ENCODE measurements at places on chromosomes 16 and 17.

- no peak for DNase-seq
Observed at GRCh38 chr16:2904922-2905240, 6.8 kb upstream of the FLYWCH1 start.

- no peak for DNase-seq
Observed at GRCh38 chr16:80844395-80844794, 40.0 kb upstream of the CDYL2 start.

GRCh38 chr17:72360386-72360940 lies 239.6 kb downstream of the SOX9 start:
- no peak for DNase-seq

- no peak for DNase-seq
Observed at GRCh38 chr16:27798241-27798640, 248.3 kb downstream of the KATNIP start.

GRCh38 chr17:70558821-70559220 lies 389.5 kb downstream of the KCNJ2 start:
- no peak for DNase-seq

GRCh38 chr17:43453331-43453812 lies 30.4 kb upstream of the DHX8 start:
- no peak for DNase-seq

GRCh38 chr16:68764862-68765261 lies 27.8 kb downstream of the CDH1 start:
- no peak for DNase-seq

DNA sequence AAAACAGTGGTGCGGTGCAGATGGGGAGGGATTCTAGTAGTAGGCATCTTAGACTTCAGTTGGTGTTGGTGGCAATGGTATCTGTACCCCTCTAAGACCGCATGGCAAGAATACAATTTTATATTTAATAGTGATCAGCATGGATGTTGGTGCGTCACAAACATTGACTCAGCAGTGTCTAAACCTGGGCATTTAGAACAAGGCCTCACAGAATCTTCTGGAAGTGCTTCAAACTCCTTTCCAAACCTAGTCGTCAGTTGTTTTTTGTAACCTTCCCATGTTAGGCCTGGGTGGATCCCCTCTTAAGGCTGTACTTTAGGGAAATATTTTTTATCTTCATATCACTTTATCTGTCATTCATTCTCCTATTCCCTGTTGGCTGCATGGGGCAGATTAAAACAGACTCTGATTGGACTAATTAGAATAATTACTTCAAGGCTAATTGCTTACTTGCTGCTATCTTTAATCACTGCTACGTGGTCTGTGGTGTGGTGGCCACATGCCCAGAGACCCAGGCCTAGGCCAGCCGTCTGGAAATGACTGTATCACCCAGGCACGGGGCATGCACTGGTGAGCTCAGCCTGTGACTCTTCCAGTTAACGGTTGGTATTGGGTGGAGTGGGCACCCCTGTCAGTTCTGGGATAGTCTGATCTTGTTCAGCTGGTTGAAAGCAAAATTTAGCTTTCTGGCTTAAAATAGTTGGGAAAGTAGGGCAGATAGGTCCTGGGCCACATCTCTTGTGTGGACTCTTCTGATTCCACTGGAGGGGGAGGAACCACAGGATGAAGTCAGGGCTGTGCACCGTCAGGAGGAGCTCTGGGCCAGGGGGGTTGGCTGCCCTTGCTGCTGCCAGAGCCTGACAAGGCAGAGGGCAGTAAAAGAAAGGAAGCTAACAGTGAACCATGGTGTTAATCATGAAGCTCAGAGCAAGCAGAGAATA lies 4.5 kb downstream of the ALKBH5 start:
- no peak for DNase-seq

DNA sequence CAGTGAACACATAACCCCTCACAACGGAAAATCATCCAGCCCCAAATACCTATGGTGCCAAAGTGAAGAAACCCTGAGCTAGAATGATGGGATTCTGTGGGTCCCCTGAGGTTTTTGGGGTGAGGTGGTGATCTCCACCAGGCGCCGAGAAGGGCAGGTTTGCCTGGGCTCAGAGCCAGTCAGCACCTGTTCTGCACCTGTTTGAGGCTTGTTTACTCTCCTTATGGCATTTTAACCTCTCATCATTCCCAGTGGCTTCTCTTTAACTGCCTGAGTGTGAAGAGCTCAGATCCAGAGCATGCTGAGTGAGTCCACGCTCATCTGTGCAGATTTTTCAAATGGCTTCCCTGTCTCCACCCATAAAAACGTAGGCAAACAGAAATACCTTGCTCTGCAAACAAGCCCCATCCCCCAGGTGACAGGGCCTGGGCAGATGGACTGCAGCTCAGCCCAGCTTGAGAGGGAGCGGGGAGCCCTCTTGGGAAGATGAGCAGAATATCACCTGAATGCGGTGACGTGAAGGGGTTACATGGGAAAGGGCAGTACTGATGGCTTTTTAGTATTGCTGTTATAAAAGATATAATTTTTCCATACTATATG lies 40.1 kb upstream of the CLEC19A start:
- DNase-seq, result no peak

- no peak for DNase-seq
Observed at GRCh38 chr16:66162821-66163220, 203.7 kb upstream of the CDH5 start.

DNA sequence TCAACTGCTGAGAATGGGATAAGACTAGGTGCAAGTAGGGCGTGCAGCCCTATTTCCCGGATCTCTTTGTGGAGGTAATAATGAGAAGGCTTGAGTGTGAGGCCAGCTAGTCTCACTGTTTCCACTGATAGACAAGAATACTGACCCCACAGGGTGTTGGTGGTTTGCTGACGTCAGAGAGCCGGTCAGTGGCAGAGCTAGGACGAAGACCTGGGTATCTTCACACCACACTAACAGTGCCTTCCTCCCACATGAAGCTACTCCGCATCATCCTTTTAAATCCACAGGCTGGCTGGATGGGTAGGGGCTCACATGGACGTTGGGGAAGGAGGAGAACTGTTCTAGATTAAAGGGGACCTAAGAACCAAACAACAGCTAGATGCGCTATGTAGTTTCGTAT lies 68.0 kb downstream of the ZFHX3 start:
- no peak for DNase-seq

DNA sequence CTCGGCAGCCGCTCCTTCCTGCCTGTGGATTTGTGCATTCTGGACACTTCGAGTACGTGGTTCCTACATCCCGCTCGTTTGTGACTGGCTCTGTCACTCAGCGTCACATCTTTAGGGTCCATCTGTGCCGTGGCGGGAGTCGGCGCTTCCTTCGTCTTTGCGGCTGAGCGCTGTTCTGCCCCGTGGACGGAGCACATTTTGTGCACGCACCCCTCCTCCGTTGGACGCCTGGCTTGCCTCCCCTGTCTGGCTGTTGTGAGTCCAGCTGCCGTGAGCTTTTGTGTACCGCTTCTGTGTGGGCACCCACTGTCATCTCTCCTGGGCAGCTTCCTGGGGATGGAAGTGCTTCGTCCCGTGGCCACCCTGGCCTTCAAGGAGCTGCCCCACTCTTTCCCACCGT lies 6.4 kb downstream of the ZNF469 start:
- DNase-seq, result no peak

GRCh38 chr17:38429476-38430100 lies 1.3 kb downstream of the ARHGAP23 start:
- no peak for DNase-seq

GRCh38 chr16:17457513-17457912 lies 13.2 kb downstream of the XYLT1 start:
- DNase-seq, result no peak

- DNase-seq, result no peak
Observed at GRCh38 chr16:31130336-31130891, 5.1 kb downstream of the PRSS8 start.

DNA sequence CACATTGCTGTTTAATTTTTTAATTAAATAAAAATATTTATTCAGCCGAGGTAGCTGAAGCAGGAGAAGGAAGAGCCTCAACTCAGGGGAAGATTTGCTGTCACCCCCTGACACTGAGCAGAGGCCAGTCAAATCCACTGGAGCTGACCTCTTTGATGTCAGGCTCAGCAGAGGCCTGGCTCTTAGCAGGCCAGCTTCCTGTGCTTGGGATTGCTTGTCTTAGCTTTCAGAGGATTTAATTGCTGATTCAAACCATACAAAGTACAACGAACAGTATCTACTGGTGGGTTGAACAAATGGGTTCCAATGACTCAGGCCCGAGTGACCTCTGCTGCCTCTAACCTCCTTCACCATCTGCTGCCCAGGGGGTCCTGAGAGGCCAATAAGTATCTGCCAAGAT lies 417.0 kb upstream of the HSBP1 start:
- DNase-seq, result no peak

DNA sequence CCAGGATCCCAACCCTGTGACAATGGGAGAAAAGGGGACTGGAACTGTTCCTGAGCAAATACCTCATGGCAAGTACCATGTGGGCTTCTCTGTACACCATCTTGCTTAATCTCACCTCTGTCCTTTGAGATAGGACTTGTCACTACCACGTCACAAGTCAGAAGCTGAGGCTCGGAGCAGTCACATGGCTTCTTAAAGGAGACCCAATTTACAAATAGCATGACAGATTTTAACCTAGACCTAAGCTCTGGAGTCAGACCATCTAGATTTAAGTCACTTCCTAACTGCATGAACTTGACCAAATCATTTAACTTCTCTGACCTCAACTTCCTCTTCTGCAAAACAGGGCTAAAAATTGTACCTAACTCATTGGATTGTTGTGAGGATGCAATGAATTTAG lies 36.0 kb upstream of the CCL1 start:
- DNase-seq, result no peak
